ENCODE measurements at places on chromosomes 13 and 19. TPM values are rescaled to one million over a fixed set of nuclear protein-coding genes. Genes with fewer than 3 reads are reported as not detected.

Gene FSTL3
- 3.9 TPM for total RNA-seq

Gene C1QTNF9
- not detected for total RNA-seq

Gene KLF2
- 386 TPM for total RNA-seq

Gene LCP1
- total RNA-seq, result 1,084 TPM

Gene ENOX1
- total RNA-seq, result 0.19 TPM

Gene FXYD7
- 22.1 TPM for total RNA-seq

Gene EEF2
- total RNA-seq, result 2,731 TPM

Gene APLP1
- 1.2 TPM for total RNA-seq
